ENCODE measurements at places on chromosomes 2 and 18. TPM values are rescaled to one million over a fixed set of nuclear protein-coding genes. Genes with fewer than 3 reads are reported as not detected.

FRZB gene
- 7.1 TPM for total RNA-seq

DNA sequence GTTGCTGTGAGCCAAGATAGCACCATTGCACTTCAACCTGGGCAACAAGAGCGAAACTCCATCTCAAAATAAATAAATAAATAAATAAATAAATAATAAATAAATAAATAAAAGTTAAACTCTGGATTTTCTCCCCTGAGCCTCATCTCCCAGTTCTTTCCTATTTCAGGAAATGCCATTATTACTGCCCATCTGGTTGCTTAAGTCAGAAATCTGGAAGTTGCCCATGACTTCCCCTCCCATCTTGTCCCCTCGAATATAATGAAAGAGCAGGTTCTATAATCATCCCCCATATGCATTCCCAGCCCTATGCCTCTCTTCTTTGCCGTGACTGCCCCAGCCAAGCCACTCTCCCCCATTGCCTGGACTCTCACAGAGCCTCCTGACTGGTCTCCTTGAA lies 4.2 kb upstream of the PSD4 start:
- DNase-seq = no peak

PCARE gene
- 2.8 TPM for total RNA-seq

GAL3ST2 gene
- not detected for total RNA-seq

GRCh38 chr18:58953627-58954026 lies 89.0 kb downstream of the ZNF532 start:
- peak; percentile 53 for DNase-seq

- no peak for DNase-seq
Observed at GRCh38 chr2:113762377-113763118, 6.1 kb upstream of the SLC35F5 start.

DNA sequence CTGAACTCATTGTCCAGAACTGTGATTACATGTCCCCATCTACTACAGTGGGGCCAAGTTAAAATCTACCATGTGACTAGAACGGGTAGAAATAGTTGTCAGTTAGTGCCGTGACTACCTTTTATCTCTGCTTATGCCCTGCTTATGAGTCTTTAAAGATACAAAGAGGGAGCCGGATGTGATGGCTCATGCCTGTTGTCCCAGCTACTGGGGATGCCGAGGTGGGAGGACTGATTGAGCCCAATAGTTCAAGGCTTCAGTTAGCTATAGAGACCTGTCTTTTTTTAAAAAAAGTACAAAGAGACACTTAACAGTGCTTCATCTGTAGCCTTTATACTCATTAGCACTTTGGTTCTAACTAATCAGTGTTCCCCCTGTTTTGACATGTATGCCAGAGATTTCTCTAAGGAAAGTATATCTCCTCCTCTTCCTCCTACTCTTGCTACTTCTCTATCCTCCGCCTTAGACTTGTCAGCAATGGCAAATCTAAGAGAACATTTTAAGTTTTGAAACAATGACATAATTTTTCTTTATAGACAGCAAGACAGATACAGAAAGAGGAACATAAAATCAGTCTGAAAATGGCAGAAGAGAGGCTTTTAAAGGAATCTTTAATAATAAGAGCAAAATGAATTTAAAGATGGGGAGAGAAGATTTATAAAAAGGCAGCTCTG lies 45.0 kb downstream of the NBEAL1 start:
- DNase-seq = no peak

- no peak for DNase-seq
Observed at GRCh38 chr2:85429213-85429923, 10.9 kb downstream of the SH2D6 start.

DNAJC10 gene
- 54.7 TPM for total RNA-seq

GRCh38 chr2:85353876-85354285 lies 447 bp downstream of the RETSAT start:
- DNase-seq = peak; percentile 66

- no peak for DNase-seq
Observed at GRCh38 chr2:209322041-209322440, 101.8 kb upstream of the MAP2 start.

GRCh38 chr2:120012363-120012762 lies 514 bp upstream of the EPB41L5 start:
- no peak for DNase-seq

FAHD2A gene
- total RNA-seq = 32.7 TPM

DNA sequence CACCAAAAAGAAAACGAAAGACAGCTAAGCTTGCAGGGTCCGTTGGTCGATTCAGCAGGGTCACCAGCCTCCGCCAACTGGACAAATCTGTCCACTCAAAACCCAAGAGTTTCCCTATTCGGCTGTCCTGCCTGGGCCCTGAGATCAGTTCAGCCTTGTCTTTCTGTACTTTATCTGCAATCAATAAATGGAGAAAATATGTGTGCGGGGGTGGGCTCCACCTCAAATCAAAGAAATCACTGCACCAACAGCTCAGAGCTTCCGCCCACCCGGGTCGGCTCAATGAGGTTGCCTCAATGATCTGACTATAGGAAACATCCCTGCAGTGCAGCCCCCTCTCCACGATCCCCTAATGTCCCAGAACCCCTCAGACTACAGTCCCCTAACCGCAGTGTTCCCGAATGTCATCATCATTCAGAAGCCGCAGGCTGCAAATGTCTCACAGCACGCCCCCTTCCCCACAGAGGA lies 447 bp downstream of the GGCX start:
- no peak for DNase-seq
